ENCODE measurements at places on chromosomes 2 and 18.

- DNase-seq: no peak
Observed at GRCh38 chr2:59073286-59073685, 832.2 kb upstream of the FANCL start.

DNA sequence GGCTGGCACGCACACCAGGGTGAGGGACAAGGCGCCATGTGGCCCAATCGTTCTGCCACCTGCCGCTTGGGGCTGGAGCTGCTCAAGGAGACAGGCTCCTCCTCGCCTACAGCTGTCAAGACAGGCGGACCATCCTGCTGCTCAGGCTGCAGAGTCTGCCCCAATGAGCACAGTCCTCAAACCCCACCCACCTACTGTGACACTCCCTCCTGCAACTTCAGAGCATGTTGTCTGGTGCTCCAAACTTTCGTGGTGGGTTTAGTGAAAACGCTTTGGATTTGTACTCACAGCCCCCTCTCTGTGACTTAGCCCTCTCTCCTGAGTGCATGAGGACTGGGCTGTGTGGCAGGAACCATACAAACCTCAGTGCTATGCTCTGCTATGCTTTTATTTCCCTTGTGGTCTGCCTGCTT, 23.2 kb upstream of the SLC35F6 start:
- no peak for DNase-seq

- no peak for DNase-seq
Observed at GRCh38 chr18:11994703-11995444, 13.6 kb downstream of the IMPA2 start.

GRCh38 chr2:43227830-43228281, 1.4 kb upstream of the ZFP36L2 start:
- no peak for DNase-seq

GRCh38 chr2:23427976-23428375, 43.0 kb downstream of the KLHL29 start:
- DNase-seq: no peak

- DNase-seq: no peak
Observed at GRCh38 chr2:132776287-132776686, 106.3 kb upstream of the LYPD1 start.

GRCh38 chr18:12827588-12827987, 56.4 kb downstream of the PTPN2 start:
- no peak for DNase-seq

GRCh38 chr18:58572181-58572580, 56.7 kb downstream of the ALPK2 start:
- DNase-seq: peak; percentile 96

DNA sequence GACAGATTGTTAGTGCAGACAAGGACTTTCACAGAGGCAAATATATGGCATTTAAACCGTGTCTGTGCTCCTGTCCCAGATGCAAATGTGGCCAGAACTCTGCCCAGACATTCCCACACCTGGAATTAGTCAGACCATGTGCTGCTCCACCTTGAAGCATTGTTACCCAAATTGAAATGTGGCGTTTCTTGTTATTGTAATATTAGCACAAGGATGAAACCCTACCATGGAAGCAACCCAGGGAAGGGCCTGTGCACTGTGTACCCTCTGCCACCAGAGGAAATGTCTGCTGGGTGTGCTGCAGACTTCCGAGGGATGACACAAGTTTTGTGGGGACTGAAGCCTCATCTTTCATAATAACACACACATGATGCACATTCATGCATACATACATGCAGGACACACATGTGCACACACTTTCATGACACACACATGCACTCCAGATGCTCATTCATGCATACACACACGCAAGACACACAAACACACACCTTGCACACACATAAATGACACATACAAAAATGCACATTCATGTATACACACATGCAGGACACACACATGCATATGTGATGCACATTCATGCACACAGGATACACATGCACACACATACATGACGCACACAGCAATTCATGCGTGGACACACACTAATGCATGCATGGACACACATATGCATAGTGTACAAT, 133.2 kb upstream of the SNTG2 start:
- DNase-seq: no peak

DNA sequence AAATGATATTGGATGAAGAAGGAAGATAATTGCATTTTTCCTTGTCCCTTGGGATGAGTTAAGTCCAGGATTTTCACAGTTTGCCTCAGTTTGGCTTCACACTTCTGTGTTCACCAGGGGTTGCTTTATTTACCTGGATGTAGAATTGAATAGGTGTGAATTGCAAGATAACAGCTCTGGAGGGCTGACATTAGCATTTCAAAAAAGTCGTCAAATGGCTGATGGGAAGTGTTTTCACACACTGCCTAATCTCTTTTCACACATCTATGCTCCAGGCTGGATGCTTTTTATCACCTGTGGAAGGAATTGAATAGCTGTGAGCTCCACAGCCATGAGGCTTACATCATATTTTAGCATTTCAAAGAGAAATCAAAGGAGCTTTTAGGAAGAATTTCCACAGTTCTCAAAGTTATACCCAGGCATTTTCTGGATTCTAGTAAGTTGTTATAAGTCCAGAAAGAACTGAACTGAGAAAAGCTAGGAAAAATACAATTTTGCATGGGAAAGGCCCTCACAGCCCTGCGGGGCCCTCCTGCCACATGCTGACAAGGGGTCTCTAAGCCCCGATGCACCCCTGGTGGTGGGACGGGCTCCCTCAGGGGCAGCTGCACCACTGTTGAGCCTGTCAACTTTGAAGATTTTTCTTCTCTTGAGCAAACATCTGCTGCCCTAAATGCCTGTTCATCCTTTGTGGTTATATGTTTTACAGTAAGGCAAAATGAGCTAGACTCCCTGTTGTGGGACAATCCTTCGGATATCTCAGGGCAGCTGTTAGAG, 43.9 kb downstream of the TEX51 start:
- DNase-seq: no peak

DNA sequence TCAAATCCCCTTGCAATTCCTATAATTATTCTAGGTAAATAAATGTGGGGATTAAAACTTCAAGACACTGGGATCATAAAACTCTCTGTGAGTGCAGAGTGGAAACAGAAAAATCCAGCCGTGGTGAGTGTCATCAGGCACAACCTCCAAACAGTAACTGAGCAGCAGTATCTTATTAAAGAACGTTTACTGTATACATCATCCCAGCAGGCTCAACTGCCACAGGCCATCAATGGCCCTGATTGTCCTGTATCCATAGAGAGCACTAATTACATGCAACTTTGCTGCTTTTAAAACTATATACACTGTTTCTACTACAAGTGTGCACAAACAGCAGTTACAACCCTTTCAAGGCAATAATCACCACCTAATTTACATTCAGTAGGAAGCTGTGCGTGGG, 23.9 kb downstream of the GAREM1 start:
- no peak for DNase-seq

GRCh38 chr2:20427931-20428526, 18.8 kb upstream of the RHOB start:
- DNase-seq: no peak

Data from stromal cell of bone marrow (primary cell).